Activated CD4-positive, alpha-beta T cell treated with anti-CD3 and anti-CD28 coated beads for 36 hours (primary cell): ENCODE measurements at places on chromosomes 4 and X.
A peak's percentile ranks its signal among the peaks of the same experiment; 100 is the strongest.

GRCh38 chr4:99054428-99054994, 34.1 kb downstream of the ADH5 start:
- DNase-seq: no peak

GRCh38 chrX:125757794-125758564, 408.1 kb downstream of the DCAF12L2 start:
- DNase-seq: no peak

- DNase-seq: no peak
These were observed 29.3 kb downstream of the WDR1 start for GRCh38 chr4:10087152-10087791.

DNA sequence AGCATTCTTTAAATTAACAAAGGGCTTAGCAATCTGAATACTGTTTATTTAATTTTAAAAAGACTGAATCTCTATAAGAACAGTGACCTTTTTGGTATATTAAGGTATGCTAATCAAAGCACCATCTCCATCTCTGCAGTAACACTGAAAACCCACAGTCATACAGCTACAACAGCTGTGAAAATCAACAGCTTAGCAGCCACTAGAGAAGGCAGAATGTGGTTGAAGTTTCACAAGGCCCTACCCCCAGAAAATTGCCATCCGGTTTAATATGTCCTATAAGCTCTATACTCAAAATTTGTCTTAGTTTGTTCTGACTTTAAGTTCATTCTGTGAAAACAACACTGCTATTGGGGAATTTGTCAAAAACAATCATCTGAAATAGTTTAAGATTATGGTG, 128.7 kb downstream of the OPHN1 start:
- no peak for DNase-seq

DNA sequence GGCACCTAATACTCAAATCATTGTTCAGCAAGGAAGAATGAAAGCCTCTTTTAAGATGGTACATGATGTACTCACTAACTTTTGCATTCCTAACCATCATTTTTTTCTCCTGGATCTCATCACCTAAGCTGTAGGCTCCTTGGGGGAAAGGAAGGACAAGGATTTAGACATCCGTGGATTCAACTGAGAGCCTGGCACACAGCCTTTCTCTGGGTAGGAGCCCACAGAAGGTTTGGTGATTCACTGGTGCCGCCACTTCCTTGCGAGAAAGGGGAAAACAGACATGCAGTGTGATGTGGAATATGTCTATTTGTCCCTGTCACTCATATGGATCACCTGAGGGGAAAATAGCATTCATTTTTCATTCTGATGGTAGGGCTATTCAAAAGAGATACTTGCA, 147.3 kb downstream of the PCDH7 start:
- no peak for DNase-seq

- no peak for DNase-seq
These were observed 115.5 kb downstream of the SOX3 start for GRCh38 chrX:140389331-140389730.

GRCh38 chrX:139739138-139739537, 31.2 kb upstream of the MCF2 start:
- peak; percentile 38 for DNase-seq

GRCh38 chrX:103361798-103362197, 5.5 kb downstream of the TCEAL9 start:
- no peak for DNase-seq

GRCh38 chr4:52606726-52607125, 52.4 kb downstream of the USP46 start:
- no peak for DNase-seq

DNA sequence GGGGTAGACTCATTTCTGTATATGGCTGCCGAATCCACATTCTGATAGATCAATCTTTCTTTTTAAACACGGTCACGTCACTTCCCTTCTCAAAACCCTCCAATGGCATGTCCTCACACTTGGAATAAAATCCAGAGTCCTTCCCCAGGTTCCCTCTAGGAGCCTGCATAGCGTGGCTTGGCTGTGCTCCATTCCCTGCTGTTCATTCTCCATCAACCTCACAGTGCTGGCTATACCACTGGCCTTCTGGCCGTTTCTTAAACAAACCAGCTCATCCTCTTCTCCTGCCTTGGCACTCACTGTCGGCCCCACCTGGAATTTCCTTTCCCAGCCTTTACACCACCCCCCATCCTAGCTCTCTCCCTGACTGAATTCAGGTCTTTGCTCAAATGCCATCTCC, 77.1 kb downstream of the RBM47 start:
- DNase-seq: no peak

GRCh38 chr4:146637621-146638332, 916 bp upstream of the POU4F2 start:
- no peak for DNase-seq

DNA sequence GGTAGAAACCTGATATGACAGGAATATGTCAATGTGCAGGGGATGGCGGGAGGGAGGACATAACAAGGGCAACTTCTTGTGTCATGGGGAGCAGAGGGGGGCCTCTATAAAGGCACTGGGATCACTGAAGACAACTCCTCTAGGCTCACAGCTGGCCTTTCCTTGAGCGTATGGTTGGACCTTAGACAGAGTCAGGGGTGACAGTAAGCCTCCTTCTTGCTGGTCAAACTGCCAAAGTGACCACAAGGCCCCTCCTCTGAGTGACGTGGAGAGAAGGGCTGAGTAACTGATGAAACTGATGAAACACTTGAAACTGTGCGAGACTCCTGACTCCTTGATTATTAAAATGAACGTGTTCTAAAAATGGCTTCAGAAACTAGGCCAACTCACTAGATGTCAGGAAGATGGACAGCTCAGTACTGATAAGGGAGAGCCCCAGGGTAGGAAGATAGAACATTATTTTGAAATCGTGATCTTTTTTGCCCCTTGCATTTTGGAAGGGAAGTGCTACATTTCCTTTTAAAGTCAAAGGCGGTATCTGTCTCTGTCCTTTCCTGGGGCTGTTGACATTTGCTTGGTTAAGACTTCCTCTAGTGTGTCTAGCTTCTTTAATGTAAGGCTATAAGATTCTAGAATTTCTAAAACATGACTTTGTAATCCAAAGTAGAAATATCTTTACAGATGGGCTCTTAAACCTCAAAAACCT, 1.6 kb downstream of the RAB33A start:
- peak; percentile 68 for DNase-seq

GRCh38 chrX:47482512-47483305, at the start of gene ZNF41:
Gene ZNF41 (minus strand): TSS chrX:47483222. CDS start chrX:47467481, 15,741 bp downstream.
- DNase-seq: peak; percentile 86
